ENCODE measurements at places on chromosomes 16 and 17. TPM values are rescaled to one million over a fixed set of nuclear protein-coding genes. Genes with fewer than 3 reads are reported as not detected.
A peak's percentile ranks its signal among the peaks of the same experiment; 100 is the strongest.

Gene HBZ
- total RNA-seq, result not detected

Gene CSH1
- not detected for total RNA-seq

Gene RAB26
- total RNA-seq, result 0.55 TPM

Gene ICAM2
- 77.4 TPM for total RNA-seq

Gene CCL8
- total RNA-seq, result not detected

Gene PYY
- not detected for total RNA-seq

Gene GCGR
- not detected for total RNA-seq

Gene KRT12
- total RNA-seq, result not detected

Gene MYH2
- total RNA-seq, result not detected

Gene TNK1
- total RNA-seq, result 4.4 TPM

GRCh38 chr17:41672153-41672552 is 16.5 kb upstream of the EIF1 start:
- peaks cover 3% of the 10 kb centered on the region for H3K4me1 ChIP-seq
- H3K4me3 ChIP-seq, result no peak overlapping the region
- H3K27ac ChIP-seq, result no peak overlapping the region
- no peaks in the 10 kb centered on the region for H3K36me3 ChIP-seq
- H3K27me3 ChIP-seq, result no peaks in the 10 kb centered on the region

GRCh38 chr17:17913695-17914332 is 58.4 kb downstream of the TOM1L2 start:
- H3K36me3 ChIP-seq, result no peaks in the 10 kb centered on the region
- no peaks in the 10 kb centered on the region for H3K27me3 ChIP-seq
- H3K27ac ChIP-seq, result no peak overlapping the region
- H3K4me3 ChIP-seq, result no peak overlapping the region
- no peaks in the 10 kb centered on the region for H3K4me1 ChIP-seq
- peak; percentile 50 for DNase-seq

DNA sequence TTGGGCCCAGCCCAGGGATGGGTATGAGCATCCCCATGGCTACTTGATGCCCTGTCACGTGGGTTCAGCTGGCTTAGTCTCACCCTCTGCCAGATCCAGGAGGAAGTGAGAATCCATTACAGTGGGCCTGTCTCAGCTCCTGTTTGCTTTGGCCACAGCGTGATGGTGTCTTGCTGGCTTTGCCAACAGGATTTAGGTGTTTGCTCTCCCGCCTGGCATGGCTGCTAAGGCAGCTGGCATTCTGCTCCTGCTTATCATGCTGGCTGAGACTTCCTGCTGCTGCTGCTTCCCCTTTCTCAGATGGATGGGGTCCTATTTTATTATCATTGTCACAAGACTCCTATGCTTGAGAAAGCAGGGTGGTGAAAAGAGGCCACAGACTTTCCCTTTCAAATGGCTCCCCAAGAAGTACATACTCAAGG is 28.3 kb upstream of the HOXB13 start:
- no peaks in the 10 kb centered on the region for H3K36me3 ChIP-seq
- DNase-seq, result no peak
- H3K4me1 ChIP-seq, result no peaks in the 10 kb centered on the region
- peaks cover 60% of the 10 kb centered on the region for H3K27me3 ChIP-seq

DNA sequence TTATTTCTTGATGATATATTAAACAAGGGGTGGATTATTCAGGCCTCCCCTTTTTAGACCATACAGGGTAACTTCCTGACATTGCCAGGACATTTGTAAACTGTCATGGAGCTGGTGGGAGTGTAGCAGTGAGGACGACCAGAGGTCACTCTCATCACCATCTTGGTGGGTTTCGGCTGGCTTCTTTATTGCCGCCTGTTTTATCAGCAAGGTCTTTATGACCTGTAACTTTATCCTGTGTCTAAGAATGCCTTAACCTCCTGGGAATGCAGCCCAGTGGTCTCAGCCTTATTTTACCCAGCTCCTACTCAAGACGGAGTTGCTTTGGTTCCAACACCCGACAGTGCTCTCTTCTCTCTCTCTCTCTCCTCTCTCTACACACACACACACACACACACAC is 221.9 kb downstream of the C16orf95 start:
- H3K4me1 ChIP-seq, result no peaks in the 10 kb centered on the region
- no peaks in the 10 kb centered on the region for H3K27me3 ChIP-seq
- no peak overlapping the region for H3K4me3 ChIP-seq
- H3K27ac ChIP-seq, result no peak overlapping the region
- H3K36me3 ChIP-seq, result no peaks in the 10 kb centered on the region
- no peak for DNase-seq

GRCh38 chr17:54172096-54172984 is 349.6 kb downstream of the KIF2B start:
- no peaks in the 10 kb centered on the region for H3K36me3 ChIP-seq
- H3K4me3 ChIP-seq, result no peak overlapping the region
- H3K27me3 ChIP-seq, result no peaks in the 10 kb centered on the region
- no peak for DNase-seq
- H3K27ac ChIP-seq, result no peak overlapping the region

- peak overlapping the region; percentile 90 for H3K27ac ChIP-seq
- no peaks in the 10 kb centered on the region for H3K27me3 ChIP-seq
- peaks cover 60% of the 10 kb centered on the region for H3K4me1 ChIP-seq
- peak; percentile 84 for DNase-seq
Measured at GRCh38 chr16:11232852-11233726, 22.9 kb downstream of the SOCS1 start.

DNA sequence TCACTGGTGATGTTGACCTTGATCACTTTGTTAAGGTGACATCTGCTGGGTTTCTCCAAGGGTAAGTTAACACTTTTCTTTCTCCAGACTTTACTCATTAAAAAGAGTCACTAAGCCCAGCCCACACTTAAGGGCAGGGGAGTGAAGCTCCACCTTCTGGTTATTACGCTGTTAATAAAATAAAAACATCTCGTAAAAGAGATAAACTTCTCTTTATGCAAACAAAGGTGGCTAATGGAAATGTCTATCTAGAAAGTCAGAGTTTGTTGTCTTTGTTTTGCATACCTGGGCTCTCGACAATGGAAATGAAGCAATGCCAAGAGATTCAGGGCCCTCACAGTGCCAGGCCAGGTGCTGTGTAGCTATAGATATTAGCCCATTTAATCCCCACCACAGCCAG is 134.4 kb downstream of the ZFHX3 start:
- H3K27me3 ChIP-seq, result no peaks in the 10 kb centered on the region
- H3K27ac ChIP-seq, result no peak overlapping the region

GRCh38 chr17:31835984-31836383 is 23.1 kb downstream of the COPRS start:
- H3K36me3 ChIP-seq, result no peaks in the 10 kb centered on the region
- H3K4me1 ChIP-seq, result no peaks in the 10 kb centered on the region
- DNase-seq, result no peak
- no peak overlapping the region for H3K4me3 ChIP-seq
- H3K27ac ChIP-seq, result no peak overlapping the region

DNA sequence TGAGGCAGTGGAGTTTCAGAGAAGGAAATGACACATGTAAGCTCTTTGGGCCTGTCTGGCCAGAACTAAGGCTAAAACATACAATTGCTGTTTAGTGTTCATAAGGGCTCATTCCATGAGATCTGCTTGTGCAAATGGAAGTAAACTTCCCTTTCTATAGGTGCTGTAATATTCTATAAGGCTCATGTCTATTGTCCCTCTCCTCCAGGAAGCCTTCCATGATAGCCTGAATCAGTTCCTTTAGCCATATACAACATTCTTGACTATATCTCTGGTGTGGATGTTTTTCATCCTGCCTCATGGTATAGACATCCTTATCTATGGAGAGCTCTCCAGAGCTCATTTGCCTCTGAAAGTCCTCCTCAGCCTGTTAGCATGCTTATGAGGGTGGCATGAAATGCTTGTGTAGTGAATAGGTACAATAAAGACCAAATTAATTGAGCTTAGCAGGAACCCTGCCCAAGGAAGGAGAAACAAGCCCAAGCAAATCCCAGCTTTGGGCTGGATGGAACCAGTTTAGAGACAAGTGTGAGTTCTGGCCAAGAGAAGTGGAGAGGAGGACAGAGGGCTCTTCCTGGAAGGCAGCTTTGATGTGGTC is 1.6 kb upstream of the ETV4 start:
- H3K27ac ChIP-seq, result no peak overlapping the region
- no peaks in the 10 kb centered on the region for H3K36me3 ChIP-seq
- DNase-seq, result no peak
- peaks cover 47% of the 10 kb centered on the region for H3K27me3 ChIP-seq
- peaks cover 19% of the 10 kb centered on the region for H3K4me1 ChIP-seq

DNA sequence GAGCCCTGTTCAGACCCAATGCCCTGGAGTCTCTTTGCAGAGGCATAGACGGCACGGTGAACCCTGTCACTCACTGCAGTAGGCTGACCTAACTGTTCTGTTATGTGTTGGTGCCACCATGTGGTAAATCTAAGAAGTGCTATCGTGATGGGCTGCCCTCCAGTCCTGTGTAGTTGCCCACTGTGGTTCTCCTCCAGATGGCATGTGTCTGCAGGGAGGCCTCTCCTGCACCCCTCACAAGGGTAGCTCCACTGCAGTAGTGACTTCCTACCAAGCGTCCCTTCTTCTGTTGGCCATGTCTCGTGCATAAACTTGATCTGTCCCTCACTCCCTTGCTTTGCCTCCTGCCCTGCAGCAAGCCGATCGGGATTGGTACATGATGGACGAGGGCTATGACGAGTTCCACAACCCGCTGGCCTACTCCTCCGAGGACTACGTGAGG is 5.8 kb downstream of the DHX38 start:
- H3K36me3 ChIP-seq, result peaks cover 83% of the 10 kb centered on the region
- DNase-seq, result no peak
- H3K27ac ChIP-seq, result no peak overlapping the region
- no peaks in the 10 kb centered on the region for H3K27me3 ChIP-seq
- peaks cover 11% of the 10 kb centered on the region for H3K4me1 ChIP-seq

GRCh38 chr17:42979511-42980273 is at the start of gene PTGES3L:
Gene PTGES3L, minus strand, starts transcription at chr17:42980080. Its CDS starts 27 bp downstream, at chr17:42980053.
- H3K27me3 ChIP-seq, result no peaks in the 10 kb centered on the region
- DNase-seq, result no peak
- no peaks in the 10 kb centered on the region for H3K36me3 ChIP-seq
- peak within 1 kb of the TSS; percentile 88 for H3K4me3 ChIP-seq
- peak within 1 kb of the TSS; percentile 70 for H3K27ac ChIP-seq
- peaks cover 20% of the 10 kb centered on the region for H3K4me1 ChIP-seq

GRCh38 chr17:31834448-31834847 is 24.6 kb downstream of the COPRS start:
- no peaks in the 10 kb centered on the region for H3K27me3 ChIP-seq
- H3K27ac ChIP-seq, result no peak overlapping the region
- H3K4me1 ChIP-seq, result no peaks in the 10 kb centered on the region
- no peaks in the 10 kb centered on the region for H3K36me3 ChIP-seq
- no peak overlapping the region for H3K4me3 ChIP-seq

DNA sequence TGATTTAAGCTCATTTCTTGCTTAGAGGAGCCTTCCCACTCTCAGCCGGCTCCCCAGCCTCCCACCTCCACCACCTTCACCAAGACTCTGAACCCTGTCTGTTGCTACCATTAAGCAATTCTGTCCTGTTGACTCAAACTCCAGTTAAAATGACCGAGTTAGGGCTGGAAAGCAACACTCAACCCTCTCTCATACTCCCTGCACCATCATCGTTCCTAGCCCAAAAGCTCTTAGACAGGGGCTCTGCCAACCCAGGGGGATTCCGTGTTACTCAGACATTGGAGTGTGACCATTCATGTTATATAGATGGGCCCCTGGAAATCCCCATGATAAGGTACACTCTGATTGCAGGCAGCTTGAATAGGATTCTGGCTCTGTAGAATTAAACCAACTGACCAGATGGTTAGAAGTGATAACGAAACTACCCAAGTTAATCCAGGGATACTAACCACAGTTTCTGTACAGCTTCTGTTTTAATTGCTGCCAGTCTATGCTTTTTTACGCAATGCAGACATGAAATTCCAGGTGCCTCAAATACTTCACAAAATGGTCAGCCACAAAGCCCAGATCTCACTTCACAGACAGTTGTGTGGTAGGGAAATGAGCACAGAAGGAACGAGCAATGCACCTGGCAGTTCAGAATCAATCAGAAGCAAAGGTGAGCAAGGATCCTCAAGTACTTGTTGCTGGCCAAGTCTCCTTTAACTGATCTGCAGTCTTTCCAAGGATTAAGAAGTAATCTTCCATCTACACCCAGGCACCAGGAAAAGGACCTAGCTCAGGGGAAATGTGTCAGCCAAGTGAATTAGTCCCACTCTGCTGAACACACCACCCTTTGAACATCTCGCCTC is 2.1 kb downstream of the SSTR2 start:
- no peaks in the 10 kb centered on the region for H3K36me3 ChIP-seq
- H3K4me1 ChIP-seq, result peaks cover 19% of the 10 kb centered on the region
- H3K4me3 ChIP-seq, result no peak overlapping the region
- no peak for DNase-seq
- H3K27me3 ChIP-seq, result peaks cover 23% of the 10 kb centered on the region

- H3K4me1 ChIP-seq, result no peaks in the 10 kb centered on the region
- no peak for DNase-seq
- no peaks in the 10 kb centered on the region for H3K27me3 ChIP-seq
- H3K4me3 ChIP-seq, result no peak overlapping the region
- no peak overlapping the region for H3K27ac ChIP-seq
- H3K36me3 ChIP-seq, result no peaks in the 10 kb centered on the region
Measured at GRCh38 chr17:70286391-70286790, 117.1 kb downstream of the KCNJ2 start.

DNA sequence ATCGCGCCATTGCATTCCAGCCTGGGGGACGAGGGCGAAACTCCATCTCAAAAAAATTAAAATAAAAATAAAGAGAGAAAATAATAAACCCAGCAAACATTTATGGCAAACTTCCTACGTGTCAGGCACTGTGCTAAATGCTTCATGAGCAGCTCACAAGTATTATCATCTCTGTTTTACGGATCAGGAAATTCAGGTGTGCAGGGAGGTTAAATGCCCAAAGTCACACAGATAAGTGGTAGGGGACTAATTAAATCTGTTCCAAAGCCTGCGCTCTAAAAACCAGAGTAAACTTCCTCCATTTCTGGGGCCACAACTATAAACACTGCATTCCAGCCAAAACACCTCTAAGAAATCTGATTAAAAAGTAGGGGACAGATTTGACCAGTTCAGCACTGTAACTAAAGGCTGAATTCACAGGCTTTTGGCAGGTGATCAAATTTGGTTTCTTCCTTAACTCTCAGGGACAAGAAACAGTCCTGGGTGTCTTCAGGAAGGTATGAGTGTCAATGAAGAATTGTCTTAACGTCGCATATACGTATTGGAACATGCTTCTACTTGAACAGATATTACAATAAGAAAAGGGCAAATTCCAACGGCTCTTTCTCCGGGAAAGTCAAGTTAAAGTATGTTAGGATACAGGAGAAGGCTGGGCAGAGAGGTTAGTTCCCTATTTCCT is 996 bp downstream of the STRADA start:
- DNase-seq, result no peak
- H3K4me3 ChIP-seq, result peak overlapping the region; percentile 86
- H3K27ac ChIP-seq, result peak overlapping the region; percentile 92
- peaks cover 13% of the 10 kb centered on the region for H3K4me1 ChIP-seq
- H3K27me3 ChIP-seq, result no peaks in the 10 kb centered on the region

DNA sequence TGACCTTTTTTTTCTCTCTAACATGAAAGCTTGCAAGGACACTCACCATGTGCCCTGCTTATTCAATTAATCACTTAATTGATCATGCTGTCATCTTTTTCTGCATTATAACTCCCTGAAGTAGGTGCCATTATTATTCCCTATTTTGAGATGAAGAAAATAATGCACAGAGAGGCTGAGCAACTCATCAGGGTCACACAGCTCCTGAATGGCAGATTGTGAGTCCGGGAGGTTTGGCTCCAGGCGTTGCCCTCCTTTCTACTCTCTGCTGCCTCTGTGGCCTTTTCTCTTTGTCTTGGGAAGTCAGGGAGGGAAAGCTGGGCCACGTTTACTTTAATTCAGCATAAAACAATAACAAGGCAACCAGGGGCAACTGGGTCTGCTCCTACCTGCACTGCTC is 17.2 kb upstream of the N4BP1 start:
- no peaks in the 10 kb centered on the region for H3K36me3 ChIP-seq
- H3K27ac ChIP-seq, result no peak overlapping the region
- no peaks in the 10 kb centered on the region for H3K27me3 ChIP-seq

- no peak overlapping the region for H3K4me3 ChIP-seq
- H3K4me1 ChIP-seq, result no peaks in the 10 kb centered on the region
- no peak overlapping the region for H3K27ac ChIP-seq
- H3K36me3 ChIP-seq, result no peaks in the 10 kb centered on the region
- no peak for DNase-seq
Measured at GRCh38 chr16:19438739-19439138, 21.1 kb downstream of the TMC5 start.
